Esophagus squamous epithelium (tissue), 5 donors: ENCODE measurements at places on chromosomes 4 and X.

- H3K27me3 ChIP-seq: no peaks in the 10 kb centered on the region
- no peak for DNase-seq
- no peaks in the 10 kb centered on the region for H3K4me1 ChIP-seq
- H3K36me3 ChIP-seq: no peaks in the 10 kb centered on the region
- H3K27ac ChIP-seq: no peak overlapping the region
Measured at GRCh38 chrX:253451-254297, 27.5 kb upstream of the PLCXD1 start.

- DNase-seq: no peak
- H3K4me3 ChIP-seq: no peak overlapping the region
- no peaks in the 10 kb centered on the region for H3K27me3 ChIP-seq
- no peaks in the 10 kb centered on the region for H3K36me3 ChIP-seq
- no peak overlapping the region for H3K27ac ChIP-seq
Measured at GRCh38 chrX:93585661-93586060, 87.7 kb downstream of the NAP1L3 start.

DNA sequence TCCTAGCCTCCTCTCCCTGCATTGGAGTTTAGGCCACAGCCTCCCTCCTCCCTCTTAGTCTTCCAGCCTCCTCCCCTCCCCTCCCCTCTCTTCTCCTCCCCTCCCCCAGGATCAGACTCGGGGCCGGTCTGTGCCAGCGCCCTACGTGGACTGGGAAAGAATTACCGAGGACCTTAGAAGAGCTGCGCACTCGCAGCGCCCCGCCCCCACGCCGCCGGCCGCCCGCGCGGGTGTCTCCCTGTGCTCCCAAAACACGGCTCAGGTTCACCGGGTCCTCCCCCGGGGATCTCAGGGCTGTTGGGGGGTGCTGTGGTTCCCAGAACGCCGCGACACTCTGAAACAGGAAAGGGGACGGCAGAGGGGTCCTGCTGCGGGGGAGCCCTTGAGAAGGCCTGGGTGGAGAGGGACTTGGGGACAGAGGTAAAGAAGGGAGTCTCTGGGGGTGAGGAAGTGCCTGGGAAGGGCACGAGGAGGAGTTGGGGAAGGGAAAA, 122.3 kb upstream of the TBL1X start:
- H3K4me1 ChIP-seq: peaks cover 33% of the 10 kb centered on the region
- no peaks in the 10 kb centered on the region for H3K27me3 ChIP-seq
- no peak for DNase-seq
- H3K36me3 ChIP-seq: no peaks in the 10 kb centered on the region
- H3K27ac ChIP-seq: peak overlapping the region; percentile 80

DNA sequence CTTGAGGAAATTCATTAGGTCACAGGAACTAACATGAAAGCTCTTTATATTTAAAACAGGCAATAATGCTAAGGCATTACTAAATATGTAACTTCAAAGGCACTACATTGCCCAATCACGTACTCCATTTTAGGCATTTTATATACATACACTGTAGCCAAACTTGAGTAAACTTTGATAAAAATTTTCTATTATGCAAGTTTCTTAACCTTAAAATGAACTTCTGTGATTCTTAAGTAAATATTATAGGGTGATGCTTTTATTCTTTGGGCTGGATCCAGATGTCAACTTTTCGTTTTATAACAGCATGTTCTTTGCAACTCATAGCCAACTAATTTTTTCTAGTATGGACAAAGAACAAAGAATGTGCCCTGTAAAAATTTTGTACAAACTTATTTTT, 28.3 kb upstream of the MAP9 start:
- H3K4me3 ChIP-seq: no peak overlapping the region
- H3K36me3 ChIP-seq: no peaks in the 10 kb centered on the region
- no peak overlapping the region for H3K27ac ChIP-seq
- no peaks in the 10 kb centered on the region for H3K4me1 ChIP-seq
- DNase-seq: no peak
- no peaks in the 10 kb centered on the region for H3K27me3 ChIP-seq
